ENCODE measurements at places on chromosomes 1 and 21.

GRCh38 chr1:99849744-99850458 is at the start of gene AGL:
Gene AGL (plus strand): TSS chr1:99850361. CDS start chr1:99851043, 682 bp downstream.
- peak; percentile 85 for DNase-seq

GRCh38 chr1:67590329-67590728 is 94.7 kb upstream of the GADD45A start:
- DNase-seq: no peak

- no peak for DNase-seq
Observed at GRCh38 chr1:65172936-65173690, 25.1 kb downstream of the AK4 start.

DNA sequence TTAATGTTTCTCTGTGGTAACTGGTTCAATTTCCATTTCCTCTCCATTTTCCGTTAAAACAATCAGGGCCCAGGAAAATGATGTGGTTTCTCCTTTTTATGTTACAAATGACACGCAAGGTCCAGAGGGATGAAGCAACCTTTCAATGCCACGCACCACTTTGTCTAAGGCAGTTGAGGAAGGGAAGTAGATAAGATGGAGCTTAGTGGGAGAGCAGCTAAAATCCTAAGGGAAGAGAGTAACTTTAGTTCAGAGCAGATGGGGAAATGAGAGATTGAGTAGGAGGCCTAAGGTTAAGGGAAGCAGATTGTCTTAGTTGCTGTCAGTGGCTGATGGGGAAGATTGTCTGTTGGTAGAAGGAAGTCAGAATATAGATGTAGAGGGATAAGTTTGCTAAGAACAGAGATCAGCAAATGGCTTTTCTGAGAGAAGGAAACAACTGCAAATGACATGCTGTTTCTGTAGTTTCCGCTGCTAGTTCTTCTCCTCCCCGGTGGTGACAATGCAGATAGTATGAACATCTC is 660 bp downstream of the CD1C start:
- DNase-seq: no peak

DNA sequence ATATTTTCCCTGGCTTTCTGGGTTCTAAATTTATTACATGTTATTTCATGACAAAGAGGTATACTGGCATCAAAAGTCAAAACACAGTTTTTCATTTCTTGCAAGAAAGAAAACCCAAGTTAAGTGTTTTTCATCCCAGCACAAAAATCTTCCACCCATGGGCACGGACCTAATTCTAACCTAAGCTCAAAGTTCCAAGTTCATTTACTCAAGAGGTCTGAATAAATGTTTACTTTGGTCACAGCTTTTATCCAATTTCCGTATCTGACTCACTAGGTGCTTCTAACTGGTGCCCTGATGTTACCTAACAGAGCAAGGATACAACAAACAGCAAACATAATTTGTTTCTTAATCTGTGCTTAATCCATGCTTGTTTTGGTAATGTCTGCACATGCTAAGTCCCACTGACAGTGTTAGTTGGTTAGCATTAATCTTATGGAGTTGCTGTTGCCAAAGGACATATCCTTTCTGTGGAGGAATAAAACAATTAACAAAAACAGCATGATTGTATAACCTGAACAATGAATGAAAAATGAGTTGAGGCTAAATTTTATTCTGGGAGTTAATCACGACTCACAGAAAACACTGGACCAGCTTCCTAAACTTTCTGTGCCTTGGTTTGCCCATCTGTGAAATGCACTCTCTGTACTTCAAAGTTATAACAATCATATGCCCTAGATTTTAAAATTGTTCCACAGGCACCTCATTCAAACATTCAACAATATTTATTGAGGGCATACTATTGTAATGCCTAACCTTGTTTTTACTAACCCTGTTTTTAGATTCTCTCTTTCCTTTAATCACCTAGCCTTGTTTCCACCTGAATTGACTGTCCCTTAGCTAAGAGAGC is 4.2 kb upstream of the CHD1L start:
- DNase-seq: no peak

GRCh38 chr1:60918867-60919266 is 163.5 kb upstream of the NFIA start:
- no peak for DNase-seq

DNA sequence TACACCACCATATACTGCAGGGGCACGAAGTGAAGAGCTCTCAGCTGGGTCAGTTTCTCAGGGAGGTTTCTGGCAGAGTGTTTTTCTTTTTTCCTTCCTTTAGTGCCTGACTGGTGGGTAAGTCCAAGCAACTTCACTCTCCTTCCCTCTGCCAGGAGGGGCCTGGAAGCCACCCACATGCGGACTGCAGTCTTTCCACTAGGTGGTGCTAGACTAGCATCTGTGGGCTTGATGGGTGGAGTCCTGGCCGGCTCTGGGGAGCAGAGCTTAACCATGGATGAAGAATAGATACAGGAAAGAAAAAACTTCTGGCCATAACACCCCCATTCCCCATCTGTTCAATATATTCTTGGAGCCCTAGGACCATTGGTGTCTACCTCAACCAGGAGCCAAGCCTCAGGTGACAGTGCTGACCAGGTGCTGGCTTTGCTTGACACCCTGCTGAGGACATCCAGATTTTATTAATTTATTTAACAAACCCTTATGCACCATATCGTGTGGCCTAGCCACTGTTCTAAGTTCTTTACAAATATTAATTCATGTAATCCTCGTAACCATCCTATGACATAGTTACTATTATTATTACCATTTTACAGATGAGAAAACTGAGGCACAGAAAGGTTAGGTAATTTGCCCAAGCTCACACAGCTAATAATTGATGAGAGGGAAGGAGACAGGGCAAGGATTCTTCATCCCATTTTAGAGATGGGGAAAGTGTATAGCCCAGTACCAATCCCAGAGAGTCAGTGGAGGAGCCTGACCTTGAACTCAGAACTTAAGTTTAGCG is 126.7 kb upstream of the CSF3R start:
- DNase-seq: peak; percentile 74

- no peak for DNase-seq
Observed at GRCh38 chr1:155177918-155178281, 4.3 kb downstream of the TRIM46 start.

GRCh38 chr1:119253366-119253765 is 112.9 kb upstream of the WARS2 start:
- no peak for DNase-seq

GRCh38 chr1:152160576-152160975 is 1.5 kb upstream of the RPTN start:
- no peak for DNase-seq

- DNase-seq: no peak
Observed at GRCh38 chr21:42614811-42615351, 38.5 kb upstream of the PDE9A start.

- DNase-seq: no peak
Observed at GRCh38 chr1:226428791-226429461, 21.0 kb upstream of the PARP1 start.

- DNase-seq: no peak
Observed at GRCh38 chr1:94871031-94871430, 50.9 kb downstream of the SLC44A3 start.

DNA sequence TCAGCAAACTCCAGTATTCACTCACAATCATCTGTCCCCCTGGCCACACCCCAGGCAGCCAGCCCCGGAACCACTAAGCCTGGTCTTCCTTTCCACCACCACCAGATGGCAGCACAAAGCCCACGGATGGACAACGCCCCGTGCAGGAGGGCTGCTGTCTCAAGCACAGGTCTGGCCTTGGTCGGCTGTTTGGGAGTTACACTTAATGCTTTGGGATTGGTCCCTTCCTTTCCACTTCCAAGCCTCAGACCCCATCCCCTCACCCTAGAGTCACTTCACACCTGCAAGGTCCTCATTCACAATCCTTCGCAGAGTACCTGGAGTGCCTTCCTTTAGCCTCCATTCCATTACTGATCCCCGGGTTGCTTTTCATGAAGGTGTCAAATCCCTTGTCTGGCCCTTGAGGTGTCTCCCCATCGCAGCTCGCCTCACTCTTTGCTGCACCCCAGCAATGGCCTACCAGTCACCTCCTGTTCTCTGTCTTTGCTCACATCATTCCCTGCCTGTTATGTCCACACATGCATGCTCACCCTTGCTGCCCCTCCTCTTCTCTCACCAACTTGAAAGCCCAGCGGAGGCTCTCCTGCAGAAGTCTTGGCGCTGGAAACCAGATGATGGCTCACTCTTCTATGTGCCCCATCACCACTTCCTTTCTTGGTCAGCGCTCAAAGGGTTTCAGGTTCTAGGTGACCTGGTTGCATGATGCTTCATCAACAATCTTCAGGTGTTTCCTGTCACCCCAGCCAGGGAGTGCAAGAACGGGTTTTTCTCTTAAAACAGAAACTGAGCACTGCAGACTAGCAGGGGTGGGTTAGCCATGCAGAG is 24.9 kb upstream of the KCNA2 start:
- peak; percentile 65 for DNase-seq

DNA sequence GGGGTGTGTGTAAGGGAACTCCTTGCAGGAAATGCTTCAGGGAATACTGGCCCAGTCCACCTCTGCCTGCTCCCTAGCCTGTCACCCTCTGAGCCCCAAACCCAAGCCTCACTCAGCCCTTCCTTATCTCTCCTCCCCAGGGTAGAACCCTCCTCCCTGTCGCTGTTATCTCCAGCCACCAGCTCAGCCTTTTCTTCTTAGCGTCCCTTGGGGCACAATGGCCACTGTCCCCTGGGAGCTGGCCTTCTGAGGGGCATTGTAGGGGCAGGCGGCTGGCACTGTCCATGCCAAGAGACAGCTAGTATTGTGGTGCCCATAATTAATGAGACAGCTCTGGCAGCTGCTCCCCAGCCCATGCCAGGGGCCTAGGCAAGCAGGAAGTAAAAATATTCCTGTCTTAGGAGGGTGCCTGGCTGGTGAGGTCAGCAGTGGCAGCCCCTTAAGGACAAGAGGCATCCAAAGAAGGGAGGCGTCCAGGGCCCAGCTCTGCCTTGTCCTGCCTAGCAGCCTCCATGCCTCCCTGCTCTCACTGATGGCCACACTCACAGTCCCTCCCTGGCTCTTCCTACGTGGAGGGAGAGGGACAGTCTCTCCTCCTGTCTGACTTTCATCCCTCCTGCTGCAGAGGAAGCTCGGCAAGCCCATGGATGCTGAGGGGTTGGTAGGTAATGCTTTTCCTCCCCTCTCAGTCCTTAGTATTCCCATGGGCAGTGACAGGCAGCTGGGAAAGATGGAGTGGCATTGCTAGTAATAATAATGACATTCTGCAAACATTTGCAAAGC is 37.5 kb downstream of the KCNQ4 start:
- DNase-seq: no peak

DNA sequence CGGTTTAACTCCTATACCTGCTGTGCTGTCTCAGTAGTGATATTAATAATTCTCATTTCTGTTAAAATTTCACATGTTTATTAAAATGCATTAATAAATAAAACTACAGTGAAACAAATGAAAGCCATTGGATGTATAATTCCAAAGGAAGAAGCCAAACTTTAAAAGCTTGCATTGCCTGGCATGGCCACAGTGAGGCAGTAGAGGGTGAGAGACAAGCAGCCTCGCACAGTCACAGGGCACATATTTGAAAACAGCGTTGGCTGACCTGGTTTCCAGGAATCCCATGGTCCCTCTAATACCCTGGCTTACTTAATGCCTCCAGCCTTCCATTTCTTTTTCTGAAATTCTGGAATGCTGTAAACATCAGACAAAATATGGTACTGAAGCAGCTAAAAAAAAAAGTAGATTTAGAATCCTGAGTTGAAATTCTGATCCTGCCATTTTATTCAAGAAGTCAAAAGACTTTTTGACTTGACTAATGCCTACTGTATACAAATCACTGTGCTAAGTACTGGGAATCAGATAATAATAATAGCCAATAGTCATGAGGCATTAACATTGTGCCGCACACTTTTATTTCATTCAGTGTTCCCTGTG is 6.7 kb upstream of the RNASEL start:
- no peak for DNase-seq

GRCh38 chr1:225603538-225604354 is 49.2 kb downstream of the ENAH start:
- no peak for DNase-seq

- DNase-seq: peak; percentile 45
Observed at GRCh38 chr1:24283326-24284155, 35.6 kb upstream of the GRHL3 start.

DNA sequence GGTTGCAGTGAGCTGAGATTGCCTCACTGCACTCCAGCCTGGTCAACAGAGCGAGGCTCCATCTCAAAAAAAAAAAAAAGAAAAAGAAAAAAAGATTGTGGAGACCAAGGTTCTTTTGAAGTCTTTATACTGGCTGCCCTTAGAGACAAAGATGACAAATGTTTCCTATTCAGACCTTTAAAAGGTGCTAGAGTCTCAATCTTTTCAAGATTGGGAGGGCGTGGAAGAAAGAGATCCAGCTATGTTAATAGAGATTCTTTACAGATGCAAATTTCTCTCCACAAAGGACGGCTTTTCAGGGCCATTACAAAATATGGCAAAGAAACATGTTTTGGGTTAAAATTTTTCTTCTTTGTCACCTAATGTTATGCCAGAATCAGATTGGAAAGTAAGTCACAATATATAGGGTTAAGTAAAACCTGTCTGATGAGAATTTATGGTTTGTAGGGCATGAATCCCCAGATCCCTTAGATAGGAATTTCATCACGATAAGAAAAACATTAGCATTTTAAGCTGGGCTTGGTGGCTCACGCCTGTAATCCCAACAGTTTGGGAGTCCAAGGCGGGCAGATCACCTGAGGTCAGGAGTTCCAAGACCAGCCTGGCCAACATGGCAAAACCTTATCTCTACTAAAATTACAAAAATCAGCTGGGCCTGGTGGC is 13.0 kb upstream of the MORC3 start:
- no peak for DNase-seq

DNA sequence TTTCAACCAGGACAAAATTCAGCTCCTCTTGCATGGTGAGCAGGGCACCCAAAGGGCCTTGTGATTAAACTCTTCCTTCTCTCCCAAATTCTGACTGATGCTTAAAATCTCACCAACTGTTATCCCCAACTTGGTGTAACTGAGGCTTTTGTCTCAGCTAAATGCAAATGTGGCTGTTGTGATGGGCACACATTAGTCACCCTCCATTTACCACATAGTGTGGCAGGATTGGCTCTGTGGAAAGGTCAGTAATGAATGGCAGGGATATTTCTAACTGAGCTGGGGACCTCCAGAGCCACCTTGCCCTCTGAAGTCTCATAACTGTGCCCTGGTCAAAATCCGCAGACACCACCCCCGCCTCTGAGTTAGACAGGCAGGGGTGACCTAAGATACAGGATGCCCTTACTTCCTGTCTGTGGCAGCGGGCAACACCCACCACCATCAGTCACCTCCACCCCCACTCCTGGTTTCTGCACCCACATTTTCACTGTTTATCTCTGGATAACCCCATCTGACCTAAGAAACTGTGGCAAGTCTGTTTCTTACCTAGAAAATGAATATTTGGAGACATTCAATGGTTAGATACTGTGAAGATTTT is 25.4 kb upstream of the RGS16 start:
- DNase-seq: no peak

GRCh38 chr1:27600498-27601175 is 3.3 kb downstream of the AHDC1 start:
- peak; percentile 73 for DNase-seq

All from NCI-H2171 (cell line).